ENCODE measurements at places on chromosomes 5 and 9. TPM values are rescaled to one million over a fixed set of nuclear protein-coding genes. Genes with fewer than 3 reads are reported as not detected.

- no peak for DNase-seq
These were observed 118.0 kb downstream of the FSTL4 start for GRCh38 chr5:133494232-133494922.

DNA sequence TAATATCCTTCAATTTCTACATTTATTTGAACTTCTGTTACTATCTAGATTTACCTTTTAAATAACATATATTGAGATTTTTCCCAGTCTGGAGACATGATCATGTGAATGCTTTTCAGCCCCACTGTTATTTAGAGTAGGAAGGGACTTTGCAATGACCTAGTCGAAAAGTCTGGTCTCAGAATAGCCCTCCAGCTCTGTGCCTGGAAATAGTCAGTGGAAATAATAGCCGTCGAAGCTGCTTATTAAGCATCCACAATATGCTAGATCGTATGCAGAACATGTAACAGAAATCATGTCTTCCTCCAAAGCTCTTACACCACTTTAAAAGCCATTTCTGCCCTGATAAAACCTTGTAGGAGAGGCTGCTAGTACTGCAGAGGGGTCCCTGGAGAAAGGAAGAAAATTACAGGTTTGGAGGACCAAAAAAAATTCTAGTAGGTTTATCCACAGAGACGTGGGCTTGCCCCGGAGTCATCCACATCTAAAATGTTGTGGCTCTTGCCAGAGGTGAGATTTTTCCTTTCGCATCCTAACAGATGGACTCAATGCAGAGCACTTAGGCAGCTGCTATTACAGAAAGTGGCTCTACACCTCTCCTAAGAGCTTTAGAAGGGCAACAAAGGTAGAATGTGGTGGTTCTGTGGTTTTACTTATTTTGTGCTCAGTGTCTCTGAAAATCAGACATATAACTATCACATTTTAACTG, 2.5 kb upstream of the FGF1 start:
- DNase-seq, result no peak

DNA sequence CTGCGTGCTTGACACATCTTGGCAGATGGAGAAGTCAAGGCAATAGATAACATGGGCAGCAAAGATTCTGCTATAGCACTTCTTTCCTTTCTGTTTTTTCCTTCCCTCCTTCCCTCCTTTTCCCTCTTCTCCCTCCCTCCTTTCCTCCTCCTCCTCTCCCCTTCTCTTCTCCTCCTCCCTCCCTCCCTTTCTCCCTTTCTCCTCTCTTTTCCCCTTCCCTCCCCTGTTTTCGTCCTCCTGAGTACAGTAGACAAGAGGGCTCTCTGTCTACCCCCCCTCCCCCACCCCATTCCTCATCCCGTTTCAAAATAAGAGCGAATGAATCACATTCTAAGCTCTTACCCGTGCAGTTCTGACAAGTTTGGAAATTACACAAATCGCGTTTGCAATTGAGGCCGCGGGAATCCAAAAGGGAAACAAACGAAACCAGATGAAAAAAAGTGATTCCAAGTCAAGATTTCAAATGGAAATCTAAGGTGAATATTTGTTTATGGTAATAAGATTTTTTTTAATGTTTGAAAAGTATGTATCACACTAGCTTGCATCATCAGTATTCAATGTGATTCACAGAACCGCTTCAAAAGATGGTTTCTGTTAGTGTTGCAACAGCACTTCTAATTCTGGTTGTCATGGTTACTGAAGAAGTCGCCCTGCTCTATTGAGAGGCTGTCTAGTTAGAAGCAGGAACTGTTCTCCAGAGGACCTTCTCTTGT, 1.3 kb downstream of the NIM1K start:
- peak; percentile 23 for DNase-seq

PCDHB5 gene
- total RNA-seq, result 0.51 TPM

- DNase-seq, result no peak
These were observed 18.9 kb downstream of the WNT8A start for GRCh38 chr5:138102454-138103318.

PFN3 gene
- not detected for total RNA-seq

DNA sequence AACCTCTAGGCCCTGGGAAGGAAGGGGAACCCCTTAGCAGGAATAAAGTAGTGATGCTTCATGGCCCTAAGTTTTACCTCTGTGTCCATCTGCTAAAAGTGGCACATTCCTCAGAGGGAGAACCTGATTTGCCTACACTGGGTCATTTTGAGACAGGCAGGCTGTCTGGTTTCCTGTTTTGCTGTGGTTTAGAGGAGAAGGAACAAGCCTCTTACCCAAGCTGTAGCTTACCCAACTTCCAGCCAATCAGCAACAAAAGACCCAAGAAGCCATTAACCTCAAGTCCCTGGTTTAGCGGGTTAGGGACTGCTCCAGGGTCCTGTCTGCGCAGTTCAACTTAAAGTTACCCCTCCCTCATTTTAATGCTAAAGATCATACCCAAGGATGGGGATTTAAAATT, 411.0 kb downstream of the MAT2B start:
- peak; percentile 12 for DNase-seq

DNA sequence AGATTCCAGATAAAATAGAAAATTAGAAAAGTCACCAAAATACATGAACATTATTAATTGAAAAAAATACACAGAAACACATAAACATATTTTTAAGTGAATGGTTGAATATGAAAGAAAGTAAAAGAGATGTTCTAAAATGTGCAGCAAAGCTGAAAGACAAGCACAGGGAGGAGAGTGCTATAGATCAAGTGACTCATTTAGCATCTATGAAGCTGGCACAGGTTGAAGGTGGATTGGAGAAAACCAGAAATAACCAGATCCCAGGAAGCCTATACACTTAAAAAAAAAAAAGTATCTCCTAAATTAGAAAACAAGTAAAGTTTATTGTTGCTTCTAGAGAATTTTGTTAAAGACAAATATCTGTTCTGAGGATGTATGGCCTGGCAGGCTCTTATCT, 338.9 kb downstream of the CDH12 start:
- no peak for DNase-seq

GRCh38 chr5:110909415-110909814, 162.1 kb upstream of the TSLP start:
- DNase-seq, result no peak

- no peak for DNase-seq
These were observed 30.3 kb upstream of the PUM3 start for GRCh38 chr9:2874001-2874750.

DNA sequence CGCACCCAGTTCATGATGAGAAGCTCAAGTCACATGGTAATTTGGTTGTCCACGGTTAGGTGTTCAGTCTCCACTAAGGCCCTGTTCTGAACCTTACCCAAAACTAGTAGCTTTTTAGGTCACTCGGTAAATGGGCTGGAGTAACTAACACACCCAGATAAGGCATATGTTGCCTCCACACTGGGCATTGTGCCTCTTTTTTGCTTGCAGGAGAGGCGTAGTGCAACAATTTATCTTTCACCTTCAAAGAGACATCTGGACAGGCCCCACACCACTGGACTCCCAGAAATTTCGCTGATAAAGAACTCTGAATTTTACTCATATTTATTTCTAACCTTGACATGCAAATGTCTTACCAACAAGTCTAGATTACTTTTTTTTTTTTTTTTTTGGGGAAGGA, 16.8 kb upstream of the PTGES start:
- no peak for DNase-seq

DNA sequence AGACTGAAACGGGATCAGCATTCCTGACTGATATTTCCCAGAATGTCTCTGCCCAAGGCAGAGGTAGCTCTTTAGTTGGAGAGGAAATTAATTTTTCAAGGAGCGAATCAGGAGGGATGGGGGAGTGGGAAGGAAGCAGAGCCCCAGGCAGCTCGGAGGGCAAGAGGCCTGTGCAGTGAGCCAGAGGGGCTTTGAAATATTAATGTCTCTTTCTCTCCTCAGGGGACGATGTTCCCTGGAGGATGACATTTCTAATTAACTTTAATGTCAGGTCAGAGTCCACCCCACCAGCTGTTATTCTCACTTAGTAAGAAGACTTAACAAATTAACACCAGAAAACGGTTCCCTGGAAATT, 45.6 kb downstream of the SLC6A7 start:
- no peak for DNase-seq

DNA sequence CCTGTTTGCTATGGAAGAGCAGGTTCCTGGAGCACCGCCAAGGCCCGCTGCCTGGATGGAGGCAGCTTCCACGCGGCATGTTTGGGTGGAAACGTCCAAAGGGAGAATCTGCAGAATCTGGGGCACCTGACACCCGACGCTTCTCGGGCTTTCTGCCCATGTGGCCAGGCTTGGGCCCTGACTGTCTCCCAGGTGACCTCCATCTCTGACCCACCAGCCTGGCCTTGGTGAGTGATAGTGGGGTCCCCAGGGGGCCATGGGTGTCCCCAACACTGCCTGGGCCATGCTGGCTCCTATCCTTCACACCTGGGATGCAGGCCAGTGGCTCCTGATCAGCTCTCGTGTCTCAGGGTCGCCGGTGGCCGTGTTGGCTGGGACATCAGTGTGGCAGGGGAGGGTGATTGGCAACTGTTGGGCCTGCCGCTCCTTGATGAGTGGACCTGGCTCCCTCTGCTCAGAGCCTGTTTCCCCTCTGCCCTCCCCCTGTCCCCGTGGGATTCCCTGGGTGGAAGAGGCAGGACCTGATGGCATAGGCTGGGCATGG, 34.0 kb downstream of the GLT6D1 start:
- no peak for DNase-seq

DNA sequence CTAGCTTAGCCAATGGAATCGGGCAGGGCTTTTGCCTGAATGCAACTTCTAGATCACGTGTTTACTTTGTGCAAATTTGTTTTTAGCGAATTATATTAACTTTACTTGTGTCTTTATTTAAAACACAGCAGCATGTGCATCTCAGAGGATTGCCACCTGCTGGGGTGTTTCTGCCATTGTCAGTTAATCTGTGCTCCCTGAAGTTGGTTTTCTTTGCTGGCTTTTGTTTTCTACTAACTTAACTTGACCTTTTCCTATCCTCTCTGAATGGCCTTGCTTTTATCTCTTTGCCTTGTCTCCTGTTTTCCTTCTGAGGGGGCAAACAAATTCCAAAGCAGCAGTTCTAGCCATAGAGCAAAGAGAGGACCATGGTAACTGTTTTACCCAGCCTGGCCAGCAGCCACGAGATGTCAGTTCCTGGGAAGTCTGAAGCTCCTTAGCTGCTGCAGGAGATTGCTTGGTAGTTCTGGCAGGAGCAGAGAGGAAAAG, 67.6 kb downstream of the ARHGEF28 start:
- peak; percentile 59 for DNase-seq

GRCh38 chr9:34997379-34997781, 7.8 kb downstream of the DNAJB5 start:
- DNase-seq, result no peak

GRCh38 chr5:115578657-115579056, 23.6 kb downstream of the TICAM2 start:
- DNase-seq, result no peak

GRCh38 chr5:58543723-58544122, 39.2 kb upstream of the RAB3C start:
- no peak for DNase-seq

HEMGN gene
- not detected for total RNA-seq

- no peak for DNase-seq
These were observed 13.6 kb upstream of the CNTLN start for GRCh38 chr9:17121264-17121663.

EFNA5 gene
- 101 TPM for total RNA-seq

PCDHB10 gene
- 0.39 TPM for total RNA-seq

DNA sequence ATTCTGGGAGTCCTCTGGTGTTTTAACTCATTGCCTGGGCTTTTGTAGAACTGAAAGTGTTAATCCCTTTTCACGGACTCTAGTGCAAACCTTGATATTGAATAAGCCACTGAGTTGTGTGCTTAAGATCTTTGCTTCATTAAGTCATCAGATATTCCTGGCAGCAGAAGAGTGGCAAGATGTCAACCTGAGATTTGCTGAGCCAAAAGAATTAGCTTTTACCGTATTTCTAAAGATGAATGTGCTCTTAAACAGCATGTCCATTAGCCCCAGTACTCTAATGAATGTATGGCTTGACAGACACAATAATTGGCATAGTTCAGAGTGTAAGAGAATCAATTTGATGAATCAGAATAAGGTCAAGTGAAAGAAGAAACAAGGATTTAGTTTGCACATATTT, 87.2 kb upstream of the CDH6 start:
- no peak for DNase-seq

- DNase-seq, result peak; percentile 71
These were observed 10.3 kb upstream of the GLE1 start for GRCh38 chr9:128494108-128494745.

CER1 gene
- total RNA-seq, result not detected

GRCh38 chr9:118882684-118883083, 486.6 kb downstream of the BRINP1 start:
- DNase-seq, result no peak

DNA sequence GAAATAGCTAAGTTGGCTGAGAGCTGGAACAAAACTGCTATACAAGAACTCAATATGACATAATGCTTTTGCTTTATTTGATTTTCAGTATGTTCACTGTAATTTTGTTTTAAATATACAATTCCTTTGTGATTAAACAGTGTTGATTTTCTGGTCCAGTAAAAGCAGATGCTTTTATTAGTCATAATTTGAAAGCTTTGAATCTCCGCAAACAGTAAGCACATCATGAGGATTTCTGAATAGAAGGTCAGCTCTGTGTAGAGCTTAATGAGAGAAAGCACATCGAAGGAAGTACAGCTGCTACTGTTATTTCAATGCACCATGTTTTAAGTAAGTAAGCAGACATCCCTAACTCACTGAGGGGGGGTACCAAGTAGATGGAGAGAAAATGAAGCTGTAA, 701.3 kb upstream of the ACO1 start:
- DNase-seq, result no peak

- DNase-seq, result no peak
These were observed 1788.0 kb upstream of the NUDT12 start for GRCh38 chr5:105350486-105351140.

DNA sequence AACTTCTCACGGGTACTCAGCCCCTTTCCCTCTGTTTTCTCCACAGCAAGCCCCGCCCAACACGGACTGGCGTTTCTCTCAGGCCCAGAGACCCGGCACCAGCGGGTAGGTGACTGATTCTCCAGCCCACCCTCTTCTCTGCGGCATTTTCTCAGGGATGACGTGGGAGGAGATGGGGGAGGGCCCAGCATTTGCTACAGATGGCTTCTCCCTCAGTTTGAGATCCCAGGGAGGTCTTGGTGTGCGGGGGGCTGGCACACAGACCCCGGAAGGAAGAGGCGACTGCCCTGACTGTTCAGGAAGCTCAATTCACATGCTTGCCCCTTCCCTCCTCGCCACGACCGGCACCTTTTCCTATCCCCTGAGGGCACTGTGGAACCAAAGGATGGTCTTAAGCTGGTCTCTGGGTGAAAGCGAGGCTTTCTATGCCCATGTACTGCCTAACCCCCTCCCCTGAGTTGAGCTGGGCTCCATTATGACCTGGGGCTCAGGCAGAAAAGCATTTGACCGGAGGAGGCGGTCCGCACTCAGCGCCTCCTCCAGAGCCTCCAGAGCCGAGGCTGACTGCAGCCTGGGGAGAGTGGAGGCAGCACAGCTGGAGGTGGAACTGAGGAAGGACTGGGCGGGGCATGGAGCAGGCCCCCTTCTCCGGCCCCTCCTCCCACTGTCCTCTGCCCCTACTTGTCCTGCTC, 6.0 kb downstream of the PCDHGC5 start:
- DNase-seq, result no peak

TUSC1 gene
- total RNA-seq, result 7.6 TPM

GRCh38 chr9:32306006-32306405, 78.4 kb upstream of the ACO1 start:
- DNase-seq, result no peak
